ENCODE measurements at places on chromosomes 3 and 15.

GRCh38 chr3:127375151-127375930 is 87.5 kb upstream of the PRR20G start:
- DNase-seq: peak; percentile 74

GRCh38 chr15:90585863-90586262 is 56.1 kb downstream of the CRTC3 start:
- no peak for DNase-seq

- no peak for DNase-seq
Measured at GRCh38 chr3:11624704-11625375, 18.9 kb downstream of the VGLL4 start.

- DNase-seq: peak; percentile 62
Measured at GRCh38 chr3:52323526-52324295, 7.6 kb downstream of the DNAH1 start.

DNA sequence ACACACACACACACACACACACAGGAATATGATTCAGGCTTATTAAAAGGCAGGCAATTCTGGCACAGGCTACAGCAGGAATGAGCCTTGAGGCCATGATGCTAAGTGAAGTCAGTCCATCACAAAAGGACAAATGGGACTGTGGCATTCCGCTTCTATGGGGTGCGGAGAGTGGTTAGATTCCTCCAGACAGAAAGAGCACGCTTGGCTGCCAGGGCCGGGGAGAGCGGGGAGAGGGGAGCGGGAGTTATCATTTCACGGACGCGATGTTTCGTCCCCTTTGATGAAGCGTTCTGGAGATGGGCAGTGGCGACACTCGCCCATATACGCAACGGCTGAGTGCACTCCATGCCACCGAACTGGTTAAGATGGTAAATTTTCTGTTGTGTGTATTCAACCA is 58.5 kb upstream of the FAM174B start:
- DNase-seq: no peak

- no peak for DNase-seq
Measured at GRCh38 chr15:62849316-62850106, 193.0 kb upstream of the TPM1 start.

Measured in posterior vena cava (tissue), 2 donors.